M059J (cell line): ENCODE measurements at places on chromosomes 5 and 9. TPM values are rescaled to one million over a fixed set of nuclear protein-coding genes. Genes with fewer than 3 reads are reported as not detected.

- DNase-seq: no peak
Measured at GRCh38 chr5:115977096-115977495, 14.8 kb downstream of the LVRN start.

DNA sequence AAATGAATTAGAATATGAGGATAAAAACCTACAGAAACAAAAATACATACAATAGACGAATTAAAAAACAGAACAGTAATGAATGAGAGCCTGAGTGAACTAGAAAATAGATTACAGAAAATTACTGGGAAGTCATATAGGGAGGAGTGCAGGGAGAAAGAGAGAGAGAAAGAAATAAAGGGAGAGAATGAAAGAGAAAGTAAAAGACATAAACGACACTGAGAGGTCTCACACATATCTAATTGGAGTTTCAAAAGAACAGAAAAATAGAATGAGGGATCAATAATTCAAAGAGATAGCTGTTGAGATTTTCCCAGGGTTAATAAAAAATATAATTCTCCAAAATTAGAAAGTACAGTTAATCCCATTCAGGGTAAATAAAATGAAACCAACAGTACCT is 156.4 kb upstream of the FTMT start:
- peak; percentile 6 for DNase-seq

The SAP30L gene
- 17.2 and 59.2 TPM in 2 replicates for total RNA-seq

- DNase-seq: no peak
Measured at GRCh38 chr5:164224772-164225171, 719.4 kb downstream of the MAT2B start.

DNA sequence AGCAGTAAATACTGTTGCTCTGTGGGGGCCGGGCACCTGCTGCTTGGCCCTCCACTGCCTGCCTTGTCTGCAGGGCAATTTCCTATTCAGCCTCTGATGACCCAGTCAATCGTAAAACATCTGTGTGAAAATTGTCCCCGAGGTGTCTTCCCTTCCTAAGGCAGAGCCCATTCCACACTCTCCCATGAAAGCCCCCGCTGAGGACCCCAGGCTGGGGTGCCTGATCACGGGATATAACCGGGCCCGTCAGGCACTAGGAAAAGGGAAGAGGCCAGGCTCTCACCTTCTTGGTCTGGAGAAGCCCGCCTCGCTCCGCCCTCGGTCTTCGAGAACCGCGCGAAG is 27.2 kb upstream of the SCGB3A1 start:
- DNase-seq: no peak

DNA sequence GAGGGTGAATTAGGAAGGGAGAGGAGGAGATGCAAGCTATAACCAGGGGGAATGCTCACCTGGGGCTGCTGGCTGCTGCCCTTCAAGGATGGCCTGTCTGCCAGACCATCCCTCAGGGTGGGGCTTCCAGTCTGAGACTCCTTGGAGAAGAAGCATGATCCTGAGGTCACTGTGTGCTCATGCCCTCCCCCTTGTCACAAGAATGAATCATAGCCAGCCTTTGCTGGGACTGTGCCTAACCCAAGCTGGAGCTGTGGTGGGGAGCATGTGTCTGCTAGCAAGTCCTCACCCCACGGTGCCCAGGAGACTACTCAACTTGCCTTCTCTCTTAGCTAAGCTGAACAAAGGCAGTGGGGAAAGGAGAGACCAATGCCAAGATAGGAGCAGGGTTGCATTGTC is 463.6 kb downstream of the SPOCK1 start:
- peak; percentile 65 for DNase-seq

The CAVIN4 gene
- total RNA-seq: 0.37 and 0.59 TPM in 2 replicates

GRCh38 chr5:73215531-73215890 is 42.5 kb downstream of the TMEM174 start:
- no peak for DNase-seq

- DNase-seq: no peak
Measured at GRCh38 chr9:131954299-131954698, 125.4 kb downstream of the MED27 start.

The TLR4 gene
- 12.5 and 16.9 TPM in 2 replicates for total RNA-seq

GRCh38 chr5:177592010-177592834 is at the start of gene TMED9:
TMED9 (plus strand) TSS chr5:177592203; CDS start chr5:177592215, 12 bp downstream.
- DNase-seq: peak; percentile 80

DNA sequence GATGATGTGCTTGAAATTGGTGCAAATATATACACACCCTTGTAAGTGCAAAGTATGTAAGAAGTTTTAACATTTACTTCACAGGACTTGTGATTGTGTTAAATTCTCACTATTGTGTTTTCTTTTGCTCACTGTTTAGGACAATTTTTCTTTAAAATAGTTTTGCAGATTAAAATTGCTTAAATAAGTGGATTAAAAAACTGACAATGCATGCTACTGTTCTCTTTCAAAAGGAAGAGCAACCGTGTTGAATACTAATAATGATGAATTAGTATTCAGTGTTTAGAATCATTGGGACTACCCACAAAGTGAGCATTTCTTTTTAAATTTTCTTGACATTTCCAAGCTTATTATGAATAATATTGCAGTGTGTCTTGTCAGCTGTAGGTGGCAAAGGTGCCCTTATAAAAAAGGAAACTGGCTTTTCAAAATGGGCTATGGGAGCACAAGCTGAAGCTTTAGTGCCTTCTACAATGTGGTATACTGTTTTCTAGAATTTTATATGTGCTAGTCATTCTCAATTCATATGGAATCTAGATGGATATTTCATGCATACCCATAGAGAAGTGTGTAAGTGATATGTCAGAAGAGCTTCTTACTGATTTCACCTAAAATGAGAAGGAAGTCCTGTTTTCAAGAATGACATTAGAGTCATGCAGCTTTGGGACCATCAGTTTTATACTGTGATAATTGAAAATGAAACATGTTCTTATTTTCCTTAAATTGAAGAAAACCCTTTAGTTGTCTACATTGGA is 35.4 kb downstream of the SREK1 start:
- no peak for DNase-seq

GRCh38 chr5:79305706-79306105 is 69.8 kb downstream of the JMY start:
- no peak for DNase-seq

- DNase-seq: no peak
Measured at GRCh38 chr9:133879615-133880014, 112.5 kb downstream of the VAV2 start.

The DPYSL3 gene
- total RNA-seq: 70.7 and 88.2 TPM in 2 replicates

DNA sequence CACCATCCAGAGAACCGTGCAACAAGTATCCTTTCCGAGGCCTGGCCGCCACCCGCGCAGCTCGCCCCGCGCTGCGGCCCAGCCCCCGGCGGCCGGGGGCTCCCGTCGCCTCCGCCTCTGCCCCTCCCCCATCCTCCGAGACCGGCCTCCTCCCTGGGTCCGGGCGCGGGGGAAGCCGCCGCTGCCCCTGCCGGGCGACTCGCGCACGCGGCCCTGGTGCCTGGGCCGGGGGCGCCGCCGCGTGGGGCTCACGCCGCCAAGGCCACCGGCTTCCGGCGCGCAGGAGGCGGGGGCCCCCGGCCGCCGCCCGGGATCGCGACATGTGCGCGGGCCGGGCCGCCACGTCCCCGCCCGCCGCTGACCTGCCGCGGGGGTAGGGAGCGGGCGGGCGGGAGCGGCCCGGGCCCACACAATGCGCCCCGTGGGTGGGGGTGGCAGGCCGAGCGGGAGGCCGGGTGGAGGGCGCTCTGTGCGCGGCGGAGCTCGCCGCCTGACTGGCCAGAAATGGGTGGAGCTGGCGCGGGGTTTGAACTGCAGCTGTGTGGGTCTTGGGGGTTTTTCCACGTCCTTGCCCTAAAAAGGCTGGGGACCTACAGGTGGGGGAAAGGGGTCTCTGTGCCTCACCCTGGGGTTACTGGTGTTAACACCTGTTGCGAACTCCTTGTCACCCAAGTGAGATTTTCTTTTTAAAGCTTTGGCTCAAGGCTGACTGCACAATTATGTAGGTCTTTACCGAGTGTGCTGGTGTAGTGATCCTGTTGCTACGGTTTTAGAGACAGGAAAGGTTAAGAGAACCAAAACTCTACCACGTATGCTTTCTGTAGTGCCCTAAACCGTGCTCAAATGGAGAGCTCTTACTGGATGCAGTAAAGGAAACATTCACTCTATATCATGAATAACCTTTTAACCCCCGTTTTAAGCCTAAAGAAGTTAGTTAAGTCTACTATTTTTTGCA is 32.3 kb downstream of the TNPO1 start:
- peak; percentile 48 for DNase-seq

- no peak for DNase-seq
Measured at GRCh38 chr5:156594406-156594805, 255.7 kb upstream of the PPP1R2B start.

DNA sequence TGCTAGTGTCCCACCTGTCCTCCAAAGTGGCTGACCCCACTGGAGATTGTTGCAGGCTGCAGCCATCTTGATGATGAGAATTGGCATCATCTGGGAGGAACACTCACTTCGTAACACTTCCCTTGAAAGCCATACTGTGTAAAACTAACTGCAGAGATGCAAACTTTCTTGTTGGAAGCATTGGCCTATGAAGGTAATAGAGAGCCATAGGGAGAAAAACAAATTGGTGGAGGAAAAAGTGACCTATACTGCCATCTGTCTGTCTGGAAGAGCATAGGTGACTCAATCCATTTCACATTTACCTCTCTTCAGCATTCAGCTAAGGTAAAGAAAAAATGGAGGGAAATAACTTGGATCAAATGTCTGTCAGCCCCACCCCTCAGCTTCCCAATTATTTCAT is 473.4 kb downstream of the NTRK2 start:
- peak; percentile 34 for DNase-seq

DNA sequence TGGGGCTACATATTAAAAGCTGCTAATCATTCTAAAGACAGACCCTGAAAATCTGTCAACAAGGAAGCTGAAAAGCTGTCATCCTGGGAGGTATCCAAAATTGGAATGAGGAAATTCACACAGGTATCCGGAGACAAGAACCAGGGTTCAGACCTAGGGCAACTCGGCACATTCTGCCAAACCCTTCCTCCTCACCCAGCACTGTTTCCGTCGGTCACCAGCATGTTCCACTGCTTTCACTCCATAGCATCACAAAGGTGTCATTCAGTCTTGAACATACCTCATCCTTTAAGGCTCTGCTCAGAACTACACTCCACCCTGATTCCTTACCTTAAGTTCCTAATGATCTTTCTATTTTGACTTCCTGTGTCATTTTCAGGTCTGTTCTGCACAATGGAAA is 153.1 kb upstream of the RASA1 start:
- peak; percentile 35 for DNase-seq

GRCh38 chr9:70042461-70043215 is 1.0 kb upstream of the MAMDC2 start:
- DNase-seq: no peak

The ANXA1 gene
- 608 and 753 TPM in 2 replicates for total RNA-seq

The IFNA21 gene
- total RNA-seq: not detected in 2 replicates

The ACTBL2 gene
- 9.3 and 12.9 TPM in 2 replicates for total RNA-seq

GRCh38 chr9:70554881-70555280 is 140.4 kb upstream of the KLF9 start:
- peak; percentile 36 for DNase-seq

DNA sequence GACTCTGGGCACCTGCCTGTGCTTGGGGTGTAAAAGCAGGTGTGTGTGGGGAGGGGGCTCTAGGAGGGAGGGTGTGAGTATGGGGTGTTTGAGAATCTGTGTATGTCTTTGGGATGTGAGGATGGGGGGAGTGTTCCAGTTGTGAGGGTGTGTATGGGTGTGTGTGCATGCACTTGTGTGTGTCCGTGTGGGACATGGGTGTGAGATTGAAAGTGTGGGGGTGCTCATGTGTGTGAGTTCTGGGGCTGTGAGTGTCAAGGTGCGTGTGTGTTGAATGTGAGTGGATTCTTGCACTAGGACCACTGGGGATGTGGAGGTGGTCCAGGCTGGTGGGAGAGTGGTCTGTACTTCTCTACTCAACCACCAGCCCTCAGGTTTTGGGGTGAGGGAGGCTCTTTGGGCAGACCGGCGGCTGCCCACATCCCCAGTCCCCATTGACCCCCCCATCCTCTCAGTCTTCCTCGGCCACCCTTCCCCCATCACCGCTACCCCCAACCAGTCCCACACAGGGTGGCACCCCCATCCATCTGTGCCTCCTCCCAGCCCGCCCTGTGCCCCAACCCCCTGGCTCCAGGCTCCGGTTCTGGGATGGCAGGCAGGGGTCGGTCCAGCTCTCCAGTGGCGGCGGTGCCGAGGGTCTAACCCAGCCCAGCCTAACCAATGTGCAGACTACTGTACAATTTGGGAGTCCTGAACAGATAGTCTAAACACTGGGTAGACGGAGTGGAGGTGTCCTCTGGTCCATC is 31.5 kb downstream of the GOLGA2 start:
- DNase-seq: no peak

DNA sequence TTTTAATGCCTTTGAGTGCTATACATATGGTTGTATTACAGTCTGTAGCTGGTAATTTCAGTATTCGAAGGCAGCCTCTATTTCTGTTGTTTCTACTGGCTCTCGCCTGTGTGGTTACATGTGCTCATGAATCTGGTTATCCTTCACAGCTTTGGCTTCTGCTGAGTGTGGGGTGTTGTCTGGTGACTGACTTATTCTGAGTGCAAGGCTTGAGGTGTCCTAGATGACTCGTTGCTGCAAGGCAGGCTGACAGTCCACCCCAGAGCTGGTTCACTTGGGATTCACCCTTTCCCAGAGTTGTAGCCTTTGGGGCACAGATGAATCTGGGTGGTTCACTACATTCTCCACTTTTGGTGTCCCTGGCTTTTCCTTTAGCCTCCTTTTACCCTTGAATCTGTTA is 41.4 kb downstream of the PDE8B start:
- no peak for DNase-seq

DNA sequence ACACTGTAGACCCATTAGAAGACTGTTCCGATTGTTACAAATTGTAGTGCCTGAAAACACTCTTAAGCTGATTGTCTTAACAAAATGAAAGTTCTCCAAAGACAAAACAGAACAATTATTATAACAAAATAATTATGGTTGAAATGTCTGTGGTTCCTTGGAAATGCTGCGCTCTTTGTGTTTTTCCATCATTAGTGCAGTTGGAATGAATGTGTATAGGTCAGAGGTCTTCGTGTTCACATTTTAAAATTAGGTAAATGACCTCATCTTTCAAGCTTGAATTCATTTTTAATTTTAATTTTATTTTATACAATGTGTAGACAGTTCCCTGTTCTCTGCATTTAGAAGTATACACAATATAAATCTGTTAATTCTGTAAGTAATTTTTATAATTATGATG is 56.7 kb upstream of the NXNL2 start:
- DNase-seq: peak; percentile 43

DNA sequence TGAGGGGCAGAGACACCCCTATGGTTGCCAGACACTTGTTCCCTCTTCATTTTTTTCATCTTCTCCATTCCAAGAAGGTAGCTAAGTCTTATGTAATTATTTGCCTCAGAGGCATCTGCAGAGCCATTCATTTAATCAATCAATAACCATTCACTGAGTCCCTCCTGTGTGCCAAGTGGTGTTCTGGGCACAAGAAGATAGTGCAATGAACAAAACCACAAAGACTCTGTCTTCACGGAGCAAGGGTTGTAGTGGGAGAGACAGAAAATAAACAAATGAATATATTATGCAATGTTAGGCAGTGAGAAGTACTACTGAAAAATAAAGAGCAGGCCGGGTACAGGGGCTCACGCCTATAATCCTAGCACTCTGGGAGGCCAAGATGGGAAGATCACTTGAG is 41.4 kb upstream of the CTNNA1 start:
- peak; percentile 11 for DNase-seq
